Spinal cord (tissue), 10 donors: ENCODE measurements at places on chromosomes 4 and X. TPM values are rescaled to one million over a fixed set of nuclear protein-coding genes. Genes with fewer than 3 reads are reported as not detected.
A peak's percentile ranks its signal among the peaks of the same experiment; 100 is the strongest.

GRCh38 chrX:140765043-140765784, 55.7 kb downstream of the LINC00632 start:
- DNase-seq, result no peak

DNA sequence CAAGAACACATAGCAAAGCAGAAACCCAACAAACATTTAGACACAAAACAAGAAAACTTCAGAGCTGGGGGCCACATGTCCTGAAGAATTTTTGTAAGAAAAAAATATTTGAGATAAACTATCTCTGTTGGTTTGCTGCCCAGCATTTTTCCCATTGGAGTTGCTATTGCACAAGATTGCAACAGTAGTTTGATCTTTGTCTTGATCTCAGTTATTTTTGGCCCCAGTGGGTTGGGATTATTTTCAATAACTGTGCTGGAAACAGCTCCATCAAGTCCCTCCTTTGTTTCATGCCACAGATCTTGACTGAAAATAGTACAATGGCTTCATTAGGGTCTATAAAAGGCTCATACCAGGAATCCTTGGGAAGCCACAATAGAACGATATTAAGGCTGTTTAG, 103.8 kb upstream of the RAI2 start:
- DNase-seq, result no peak

GRCh38 chr4:8641256-8641655, 48.7 kb downstream of the CPZ start:
- DNase-seq, result no peak

GRCh38 chrX:5672099-5672498, 556.6 kb downstream of the NLGN4X start:
- no peak for DNase-seq

DNA sequence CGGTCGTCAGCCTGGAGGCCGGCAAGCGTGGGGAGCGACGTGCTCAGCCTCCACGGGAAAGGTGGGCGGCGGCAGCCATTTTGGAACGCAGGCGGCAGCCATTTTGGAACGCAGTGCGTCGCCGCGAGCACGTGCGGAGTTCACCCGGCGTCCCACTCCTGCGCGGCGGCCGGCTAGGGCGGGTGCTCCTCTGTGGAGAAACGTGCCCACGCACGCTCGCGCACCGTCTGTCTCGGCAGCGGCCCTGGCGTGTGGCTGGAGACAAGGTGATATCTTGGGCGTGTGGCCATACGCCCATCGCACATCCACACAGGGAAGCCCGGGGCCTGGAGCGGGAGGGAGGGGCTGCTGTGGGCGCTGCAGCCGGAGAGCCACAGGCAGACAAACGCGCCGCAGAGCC, 21.1 kb downstream of the CPLX1 start:
- no peak for DNase-seq

DNA sequence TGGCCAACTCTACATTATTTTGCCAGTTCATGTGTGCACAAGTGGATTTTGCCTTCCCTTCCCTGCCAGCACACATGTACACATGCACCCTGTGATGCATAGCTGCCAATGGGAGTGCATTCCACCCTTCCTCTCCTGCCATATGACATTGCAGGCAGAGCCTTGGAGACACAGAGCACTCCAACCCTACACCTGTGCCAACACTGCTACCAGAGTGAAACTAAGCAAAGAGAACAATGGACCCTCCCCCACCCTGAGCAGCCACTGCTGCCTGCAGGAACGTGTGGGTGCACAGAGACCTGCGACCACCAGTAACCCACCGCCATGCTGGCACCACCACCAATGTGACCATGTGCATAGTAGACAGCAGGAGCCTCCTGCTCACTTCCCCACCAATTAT, 78.4 kb downstream of the ITM2A start:
- no peak for DNase-seq

GRCh38 chr4:56123051-56123450, 174.3 kb downstream of the CEP135 start:
- no peak for DNase-seq

- peak; percentile 75 for DNase-seq
These were observed 122.3 kb upstream of the TACR3 start for GRCh38 chr4:103842076-103842475.

DNA sequence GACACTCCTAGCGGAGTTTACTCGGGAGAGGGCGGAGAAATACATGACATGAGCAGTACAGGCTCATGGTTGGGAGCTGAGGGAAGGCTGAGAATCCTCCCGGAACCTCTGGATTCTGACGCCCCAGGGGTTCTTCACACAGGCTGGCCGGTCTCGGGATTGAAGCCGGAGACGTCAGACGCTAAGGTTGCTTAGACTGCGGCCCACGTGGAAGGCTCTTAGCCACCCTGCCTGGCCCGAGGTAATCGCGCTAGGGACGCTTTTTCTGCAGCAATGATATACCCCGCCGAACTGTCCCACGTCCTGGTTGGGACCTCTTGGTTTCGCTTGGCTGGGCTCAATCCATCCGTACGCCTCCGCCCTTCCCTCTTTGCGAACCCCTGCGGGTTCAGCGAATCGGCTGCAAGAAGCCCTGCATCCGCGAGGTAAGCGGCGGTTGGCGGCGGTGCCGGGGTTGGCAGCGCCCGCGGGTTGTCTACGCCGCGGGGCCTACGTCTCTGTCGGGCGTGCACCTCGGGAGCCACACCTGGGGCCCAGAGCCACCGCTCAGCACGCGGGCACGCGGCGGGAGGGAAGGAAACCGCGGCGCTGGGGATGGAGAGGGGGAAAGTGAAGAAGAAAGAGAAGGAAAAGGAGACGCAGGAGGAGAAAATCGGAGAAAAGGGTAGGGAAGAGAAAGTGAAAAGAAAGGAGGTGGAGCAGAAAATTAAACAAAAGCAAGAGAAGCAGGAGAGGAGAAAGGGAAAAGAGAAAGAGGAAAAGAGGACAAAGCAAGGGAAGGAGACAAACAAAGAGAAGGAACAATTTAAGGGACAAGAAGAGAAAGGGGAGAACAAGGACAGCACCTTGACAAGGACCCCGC, at the start of gene ARL9:
Gene ARL9 (plus strand): TSS at position 523 of the 862 bp plus-strand sequence. CDS start 72 bp downstream, at position 595.
- peak; percentile 83 for DNase-seq

DNA sequence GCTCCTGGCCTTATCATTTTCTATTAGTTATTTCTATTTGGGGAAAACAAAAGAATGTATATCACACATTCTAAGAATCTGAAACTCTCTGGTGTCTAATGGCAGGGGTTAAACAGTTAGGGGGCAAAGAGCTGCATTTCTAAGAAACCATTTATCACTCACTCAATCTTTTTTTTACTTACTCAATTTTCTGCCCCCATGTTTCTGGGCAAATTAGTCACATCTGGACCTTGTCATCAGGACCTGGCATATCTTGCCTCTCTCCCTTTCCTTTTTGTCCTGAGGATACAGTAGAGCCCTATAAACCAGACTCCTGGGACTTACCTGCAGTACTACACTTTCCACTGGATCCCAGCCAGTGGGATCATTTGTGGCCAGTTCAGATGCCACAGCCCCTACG, 89.1 kb downstream of the ANXA3 start:
- DNase-seq, result no peak

DNA sequence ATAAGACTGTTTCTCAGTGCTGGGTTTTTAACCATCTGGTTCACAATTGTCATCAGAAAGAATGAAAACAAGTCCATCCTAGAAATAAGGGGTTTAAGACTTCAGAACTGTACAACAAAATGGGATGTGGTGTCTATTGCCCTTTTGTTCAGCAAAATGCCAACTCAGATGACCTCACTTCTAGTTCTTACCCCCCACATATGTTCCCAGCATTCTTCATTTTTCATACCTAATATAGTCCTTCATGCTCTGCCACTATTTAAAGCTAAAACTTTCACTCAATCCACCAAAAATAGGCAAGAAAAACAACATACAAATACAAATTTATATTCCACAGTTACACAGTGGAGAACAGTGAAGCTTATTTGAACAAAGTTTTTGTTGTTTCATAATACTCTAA, 111.4 kb downstream of the SORBS2 start:
- DNase-seq, result no peak

GRCh38 chrX:56313308-56313707, 81.2 kb downstream of the KLF8 start:
- no peak for DNase-seq

DNA sequence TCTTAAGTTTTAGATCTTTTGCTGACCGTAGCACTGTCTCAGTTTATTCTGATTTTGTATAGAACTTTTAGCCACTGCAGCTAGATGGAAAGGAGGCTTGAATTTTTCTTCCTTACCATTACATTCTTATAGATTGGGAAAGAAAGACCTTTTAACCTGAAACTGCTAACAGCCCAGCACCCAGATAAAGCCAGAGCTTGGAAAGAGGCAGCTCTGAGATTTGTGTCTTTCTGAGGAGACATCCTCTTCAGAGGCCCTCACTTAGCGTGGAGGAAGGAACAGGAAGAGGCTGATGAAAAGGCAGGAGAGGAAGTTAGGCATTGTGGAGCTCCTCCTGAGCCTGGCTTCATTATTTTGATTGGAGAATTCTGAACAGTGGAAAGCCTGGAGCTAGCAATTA, 35.1 kb downstream of the ATG4A start:
- no peak for DNase-seq

- DNase-seq, result no peak
These were observed 56.0 kb downstream of the PDLIM5 start for GRCh38 chr4:94507708-94508107.

NAP1L3 gene
- 71.4 TPM for total RNA-seq

FAT4 gene
- total RNA-seq, result 75.4 TPM

FAM9C gene
- 0.10 TPM for total RNA-seq

TMPRSS11B gene
- total RNA-seq, result not detected

AMBN gene
- total RNA-seq, result not detected

ASB12 gene
- total RNA-seq, result 0.22 TPM

QRFPR gene
- 1.5 TPM for total RNA-seq

PTCHD1 gene
- total RNA-seq, result 3.4 TPM
